ENCODE measurements at places on chromosomes 5 and 9. TPM values are rescaled to one million over a fixed set of nuclear protein-coding genes. Genes with fewer than 3 reads are reported as not detected.

The GPX3 gene
- 28.9 TPM for total RNA-seq

The HTR1A gene
- not detected for total RNA-seq

The BSPRY gene
- total RNA-seq, result not detected

The LHX2 gene
- total RNA-seq, result not detected

The MYORG gene
- 1.4 TPM for total RNA-seq

The CEL gene
- total RNA-seq, result not detected

The EGFLAM gene
- 10.1 TPM for total RNA-seq

The P4HA2 gene
- 168 TPM for total RNA-seq

The AGXT2 gene
- total RNA-seq, result not detected

The NACC2 gene
- 28.2 TPM for total RNA-seq

The LCN15 gene
- total RNA-seq, result not detected

The FAM13B gene
- 31.5 TPM for total RNA-seq

The PCDHA8 gene
- total RNA-seq, result under 0.01 TPM

The SETX gene
- 125 TPM for total RNA-seq

The KLHL3 gene
- total RNA-seq, result 2.8 TPM

The NIM1K gene
- total RNA-seq, result 0.43 TPM

The SAXO1 gene
- total RNA-seq, result not detected

Measured in placental pericyte (primary cell).